CD4-positive, alpha-beta T cell (primary cell): ENCODE measurements at places on chromosomes 4 and X.

DNA sequence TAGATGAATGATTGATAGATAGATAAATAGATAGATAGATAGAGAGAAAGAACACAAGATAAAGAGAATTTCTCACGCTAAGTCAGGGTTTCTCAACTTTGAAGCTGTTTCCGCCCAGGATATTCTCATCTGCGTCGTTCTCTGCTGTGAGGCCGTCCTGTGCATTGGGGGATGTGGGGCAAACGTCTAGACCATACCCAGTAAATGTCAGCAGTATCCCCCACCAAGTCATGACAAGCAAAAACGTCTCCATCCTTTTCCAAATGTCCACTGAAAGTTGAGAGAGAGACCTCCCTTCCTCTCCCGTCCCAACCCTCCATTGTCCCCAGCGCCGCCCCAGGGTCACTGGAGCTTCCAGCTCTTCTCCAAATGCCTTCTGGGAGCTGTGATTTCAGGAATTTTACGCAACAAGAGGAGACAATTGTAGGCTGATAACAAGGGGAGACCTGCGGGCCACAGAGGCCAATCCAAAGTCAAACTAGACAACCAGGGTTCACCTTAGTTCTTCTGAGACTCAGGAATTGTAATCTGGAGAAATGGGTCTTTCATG is 8.9 kb upstream of the CRLF2 start:
- DNase-seq, result no peak

DNA sequence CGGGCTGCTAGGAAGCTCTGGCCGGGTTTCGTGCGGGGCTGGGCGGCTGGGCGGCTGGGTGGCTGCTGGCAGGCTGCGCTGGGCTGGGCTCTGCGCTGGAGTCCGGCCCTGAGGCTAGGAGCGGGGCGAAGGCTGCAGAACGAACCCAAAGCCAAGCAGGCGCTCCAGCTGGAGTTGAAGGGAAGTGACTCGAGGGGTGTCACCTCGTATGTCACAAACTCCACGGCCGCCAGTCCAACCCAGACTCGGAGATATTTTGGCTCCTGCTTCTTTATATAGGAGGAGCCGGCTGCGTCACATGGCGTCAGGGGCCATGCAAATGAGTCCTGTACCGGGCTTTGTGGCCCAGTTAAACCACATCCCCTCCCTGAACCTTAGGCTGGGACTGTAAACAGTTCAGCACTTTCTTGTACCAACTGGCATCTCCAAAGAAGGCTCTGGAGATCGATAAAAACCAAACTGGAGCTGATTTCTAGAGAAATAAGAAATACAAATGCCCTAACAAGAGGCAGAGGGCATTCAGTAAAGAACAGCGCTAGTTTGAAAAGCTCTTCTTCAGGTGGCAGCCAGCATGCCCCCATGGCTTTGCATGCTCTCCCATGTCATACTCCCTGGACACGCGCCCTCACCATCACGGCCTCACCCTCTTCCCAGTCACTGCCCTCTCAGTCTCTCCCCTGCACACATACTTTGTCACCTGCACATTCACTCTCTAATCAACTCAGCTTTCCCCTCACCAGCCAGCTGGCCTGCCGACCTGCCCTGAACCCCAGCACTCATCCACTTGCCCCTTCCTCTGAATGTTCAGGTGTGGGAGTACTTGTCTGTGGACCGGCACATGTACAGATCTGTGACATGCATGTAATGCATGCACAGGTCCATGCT is 58.5 kb downstream of the TSC22D3 start:
- DNase-seq, result peak; percentile 92

DNA sequence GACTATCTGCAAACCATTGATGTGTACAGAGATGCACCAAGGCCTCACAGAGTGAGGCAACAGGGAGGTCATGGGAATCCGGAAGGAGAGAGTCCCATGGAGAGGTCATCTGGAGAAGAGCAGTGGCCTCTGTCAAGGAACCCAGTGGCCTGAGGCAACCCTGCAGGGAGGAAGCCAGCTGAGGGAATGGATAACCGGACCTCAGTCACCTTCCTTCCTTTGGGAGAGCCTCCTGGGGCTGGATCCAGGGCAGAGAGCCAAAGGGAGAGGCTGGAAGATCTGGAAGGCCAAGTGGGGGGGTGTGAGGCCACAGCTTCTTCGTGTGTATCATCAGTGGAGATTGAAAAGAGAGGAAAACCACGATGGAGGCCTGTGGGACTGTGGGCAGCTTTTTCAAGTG is 24.3 kb upstream of the CD38 start:
- DNase-seq, result no peak

- no peak for DNase-seq
Observed at GRCh38 chr4:120724656-120725055, 197.9 kb downstream of the PRDM5 start.

DNA sequence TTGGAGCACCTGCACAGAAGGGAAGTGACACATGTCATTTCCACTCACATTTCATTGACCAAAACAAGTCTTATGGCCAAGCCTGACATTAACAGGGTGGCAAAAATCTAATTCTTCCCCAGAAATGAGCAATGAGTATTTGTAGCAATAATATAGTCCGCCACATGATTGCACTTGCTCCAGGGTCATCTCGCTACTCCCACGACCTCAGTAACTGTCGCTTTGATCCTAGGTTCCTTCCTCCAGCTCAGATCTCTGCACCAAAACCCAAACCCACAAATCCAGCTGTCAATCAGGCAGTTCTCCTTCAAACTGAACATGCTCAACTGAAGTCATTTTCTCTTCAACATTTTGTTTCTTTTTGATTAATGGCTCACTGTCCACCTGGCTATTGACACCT is 25.2 kb upstream of the PTTG2 start:
- no peak for DNase-seq

DNA sequence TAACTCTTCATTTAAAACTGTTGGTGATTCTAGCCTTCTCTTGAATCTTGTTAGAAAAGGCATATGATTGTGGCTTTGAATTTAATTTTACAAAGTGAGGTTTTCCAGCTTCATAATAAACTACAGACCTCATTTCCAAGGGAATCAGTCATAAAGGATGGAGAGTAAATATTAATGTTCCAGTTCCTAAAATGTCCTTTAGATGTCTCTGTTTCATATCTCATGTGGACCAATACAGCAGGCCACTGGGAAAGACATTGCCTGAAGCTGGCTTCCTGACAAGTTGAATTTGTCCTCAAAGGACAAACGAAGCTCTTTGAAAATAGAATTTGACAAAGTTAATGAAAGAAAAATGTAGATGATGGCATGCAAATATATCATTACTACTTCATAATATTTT is 125.4 kb downstream of the ZNF330 start:
- DNase-seq, result no peak

DNA sequence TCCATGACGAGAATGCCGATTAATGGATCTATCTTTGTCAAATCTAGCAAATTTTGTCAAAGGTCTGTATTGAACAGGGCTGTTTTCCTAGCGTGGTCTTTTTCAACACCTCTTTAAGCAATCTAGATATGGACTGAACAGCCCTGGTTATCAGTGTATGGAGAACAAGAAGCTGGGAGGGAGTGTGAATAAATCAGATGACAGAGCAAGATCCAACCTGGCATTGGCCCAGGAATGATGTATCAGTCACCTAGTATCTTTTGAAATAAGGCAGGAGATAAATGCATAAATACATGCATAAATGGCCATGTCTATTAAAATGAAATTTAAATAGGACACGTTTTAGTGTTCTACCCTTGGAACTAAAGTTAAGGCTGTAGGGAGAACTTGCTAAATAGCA is 15.7 kb upstream of the AP1S2 start:
- DNase-seq, result no peak

- no peak for DNase-seq
Observed at GRCh38 chr4:72909461-72909860, 160.1 kb downstream of the COX18 start.

DNA sequence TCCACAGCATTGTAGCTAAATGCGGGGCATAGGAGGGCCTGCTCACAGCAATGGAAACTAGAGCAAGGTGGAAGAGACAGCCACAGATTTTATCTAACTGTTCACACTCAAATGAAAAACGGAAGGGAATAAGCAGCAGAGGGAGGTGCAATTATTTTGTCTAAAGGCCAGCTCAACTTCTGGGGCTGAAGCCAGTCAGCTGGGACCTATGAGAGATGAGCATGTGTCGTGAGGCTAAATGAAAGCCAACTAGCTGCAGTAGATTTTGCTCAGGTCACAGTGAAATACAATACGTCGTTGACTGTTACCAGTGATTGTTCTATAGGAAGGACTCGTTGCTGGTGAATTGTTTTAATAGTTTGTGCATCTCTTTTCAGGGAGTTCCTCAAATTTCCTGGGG is 26.4 kb upstream of the FGFBP2 start:
- no peak for DNase-seq

GRCh38 chr4:42267724-42268123 is 115.3 kb upstream of the BEND4 start:
- no peak for DNase-seq

DNA sequence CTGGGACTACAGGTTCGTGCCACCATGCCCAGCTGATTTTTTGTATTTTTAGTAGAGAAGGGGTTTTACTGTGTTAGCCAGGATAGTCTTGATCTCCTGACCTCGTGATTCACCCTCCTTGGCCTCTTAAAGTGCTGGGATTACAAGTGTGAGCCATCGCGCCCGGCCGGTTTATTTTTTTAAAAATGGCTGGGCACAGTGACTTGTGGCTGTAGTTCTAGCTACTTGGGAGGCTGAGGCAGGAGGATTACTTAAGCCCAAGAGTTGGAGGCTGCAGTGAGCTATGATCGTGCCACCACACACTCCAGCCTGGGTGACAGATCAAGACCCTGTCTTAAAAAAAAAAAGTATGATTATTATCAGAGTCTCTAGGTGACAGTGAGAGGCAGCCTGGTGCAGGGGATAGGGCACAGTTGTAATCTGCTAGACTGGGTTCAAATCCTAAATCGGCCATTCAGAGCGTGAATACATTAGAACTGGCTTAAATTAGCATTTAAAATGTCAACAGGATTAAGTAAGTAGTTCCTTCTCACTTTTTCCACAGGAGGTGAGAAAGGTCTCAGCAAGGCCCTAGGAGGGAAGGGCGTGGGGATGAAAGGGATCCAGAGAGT is 435 bp upstream of the MGST2 start:
- DNase-seq, result no peak

- no peak for DNase-seq
Observed at GRCh38 chr4:128649161-128649560, 160.3 kb upstream of the JADE1 start.

DNA sequence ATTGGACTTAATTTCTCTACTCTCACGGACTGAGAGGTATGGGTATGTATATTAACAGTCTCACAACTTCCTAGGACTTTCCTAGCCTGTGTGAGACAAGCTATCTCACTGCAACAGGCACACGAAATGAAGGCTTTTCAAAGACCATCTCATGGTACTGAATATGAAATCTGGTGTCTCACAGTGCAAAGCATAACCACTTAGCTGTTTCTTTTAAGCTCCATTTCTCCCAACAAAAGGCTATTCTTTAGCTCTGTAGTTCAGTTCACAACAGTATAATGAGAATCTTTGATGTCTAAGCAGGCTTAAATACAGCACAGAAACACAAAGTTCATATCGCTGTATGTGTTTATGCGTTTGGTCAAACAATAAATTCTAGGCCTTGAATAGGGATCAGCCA is 116.2 kb upstream of the PCDH18 start:
- no peak for DNase-seq

GRCh38 chrX:55907968-55908607 is 190.5 kb downstream of the RRAGB start:
- DNase-seq, result peak; percentile 60

GRCh38 chr4:12579172-12579571 is 905.0 kb downstream of the RAB28 start:
- DNase-seq, result no peak

DNA sequence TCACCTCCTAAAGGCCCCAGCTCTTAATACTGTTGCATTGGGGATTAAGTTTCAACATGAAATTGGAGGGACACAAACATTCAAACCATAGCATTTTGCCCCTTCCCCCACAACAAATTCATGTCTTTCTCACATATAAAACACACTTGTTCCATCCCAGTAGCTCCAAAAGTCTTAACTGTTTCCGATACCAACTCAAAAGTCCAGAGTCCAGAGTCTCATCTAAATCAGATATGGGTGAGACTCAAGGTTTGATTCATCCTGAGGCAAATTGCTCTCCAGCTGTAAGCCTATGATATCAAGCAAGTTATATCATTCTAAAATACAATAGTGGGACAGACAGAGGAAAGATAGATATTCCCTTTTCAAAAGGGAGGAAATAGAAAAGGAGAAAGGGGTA is 8.7 kb downstream of the SLC9B1 start:
- no peak for DNase-seq

DNA sequence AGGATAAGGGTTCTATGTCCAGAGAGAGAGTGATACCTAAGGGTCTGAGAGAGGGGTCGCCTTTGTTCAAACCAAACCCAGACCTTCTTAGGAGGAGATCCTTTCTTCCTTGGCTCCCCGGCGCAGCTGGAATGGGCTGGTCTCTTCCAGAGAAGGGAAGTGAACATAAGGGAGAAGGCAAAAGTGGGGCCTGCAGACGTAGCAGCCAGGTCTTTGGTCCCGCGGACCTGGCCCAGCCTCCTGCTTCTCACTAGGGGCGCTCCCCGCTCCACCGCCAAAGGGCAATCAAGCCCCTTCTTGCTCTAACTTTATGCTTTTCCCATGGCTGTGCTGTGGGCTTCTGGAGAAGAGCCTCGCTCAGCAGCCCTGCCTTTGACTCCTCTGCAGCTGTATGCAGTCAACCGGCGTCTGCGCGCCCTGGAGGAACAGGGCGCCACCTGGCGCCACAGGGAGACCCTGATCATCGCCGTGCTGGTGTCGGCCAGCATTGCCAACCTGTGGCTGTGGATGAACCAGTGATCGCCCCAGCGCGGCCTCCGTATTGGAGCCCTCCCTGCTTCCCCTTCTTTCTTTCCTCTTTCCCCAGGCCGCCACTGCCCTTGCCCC is 6.5 kb downstream of the FATE1 start:
- DNase-seq, result no peak

DNA sequence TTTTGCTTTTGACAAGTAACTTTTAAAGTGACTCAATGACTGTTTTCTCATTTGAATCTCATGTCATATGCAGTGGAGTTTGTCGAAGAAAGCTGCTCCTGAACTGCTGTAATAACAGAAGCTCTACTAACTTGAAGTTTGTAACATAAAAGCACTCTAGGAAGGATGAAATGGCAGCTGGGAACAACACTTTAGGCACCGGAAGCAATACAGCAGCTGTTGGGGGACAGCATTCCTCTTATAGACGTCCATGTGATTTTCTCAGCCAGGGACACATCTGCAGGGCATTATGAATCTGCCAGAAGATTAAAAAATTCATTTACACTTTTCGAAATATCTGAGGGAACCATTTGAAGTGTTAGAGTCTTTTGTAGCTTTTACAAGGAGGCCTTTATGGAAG is 1035.8 kb downstream of the ADGRL3 start:
- no peak for DNase-seq

- DNase-seq, result no peak
Observed at GRCh38 chr4:79759793-79760192, 313.2 kb downstream of the ANTXR2 start.
